ENCODE measurements at places on chromosomes 5 and 9. TPM values are rescaled to one million over a fixed set of nuclear protein-coding genes. Genes with fewer than 3 reads are reported as not detected.

DNA sequence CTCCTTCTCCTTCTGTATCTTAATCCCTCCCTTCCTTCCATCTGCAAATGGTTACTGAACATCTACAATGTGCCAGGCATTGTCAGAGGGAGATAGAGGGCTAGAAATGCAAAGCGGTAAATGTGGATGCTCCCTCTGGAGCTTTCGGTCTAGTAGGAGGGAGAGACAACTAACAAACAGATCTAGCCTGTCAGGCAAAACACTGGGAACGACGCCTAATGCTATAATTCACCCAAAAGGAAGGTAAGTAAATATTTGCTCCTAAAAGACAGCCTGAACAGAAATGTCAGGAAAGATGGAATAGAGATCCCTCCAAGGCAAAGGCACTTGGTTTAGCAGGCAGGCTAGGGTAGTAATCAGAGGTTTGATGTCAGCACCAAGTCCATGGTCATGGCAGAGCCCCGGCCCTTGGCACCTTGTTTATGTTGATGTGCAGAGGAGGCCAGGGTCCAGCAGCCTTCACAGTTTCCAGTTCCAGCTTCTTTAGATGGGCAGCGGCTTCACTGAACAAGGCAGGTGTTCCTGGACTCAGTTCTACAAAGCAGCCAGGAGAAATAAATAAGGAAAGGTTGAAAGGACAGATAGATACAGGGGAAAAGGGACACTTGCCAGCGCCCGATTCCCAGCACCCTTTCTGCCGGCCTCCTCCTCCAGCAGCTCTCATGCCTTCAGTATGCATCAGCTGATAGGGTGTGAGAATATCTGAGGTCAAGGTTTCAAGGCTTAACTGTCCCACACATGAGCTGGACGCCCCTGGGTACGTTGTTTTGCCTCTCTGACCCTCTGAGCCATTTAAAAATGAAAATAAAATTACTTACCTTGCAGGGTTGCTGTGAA, 46.5 kb upstream of the FRRS1L start:
- DNase-seq: no peak

DNA sequence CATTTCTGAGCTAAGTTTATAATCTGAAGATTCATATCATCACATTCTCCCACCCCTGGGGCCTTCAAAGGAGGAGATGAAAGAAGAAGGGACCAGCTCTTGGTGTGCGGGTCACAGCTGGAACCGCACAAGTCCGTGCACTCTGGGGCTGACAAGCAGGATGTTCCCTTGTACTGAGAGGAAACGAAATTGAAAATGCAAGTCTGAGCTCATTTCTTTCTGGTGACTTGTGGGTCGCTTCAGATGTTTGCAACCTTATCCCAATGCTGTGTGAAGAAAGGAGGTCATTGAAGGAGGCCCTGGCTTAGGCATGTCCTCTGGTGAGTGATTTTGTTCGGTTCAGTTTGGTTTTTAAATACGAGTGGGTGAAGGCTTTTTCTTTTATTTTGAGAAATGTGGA, 59.6 kb downstream of the C9orf152 start:
- DNase-seq: no peak

DNA sequence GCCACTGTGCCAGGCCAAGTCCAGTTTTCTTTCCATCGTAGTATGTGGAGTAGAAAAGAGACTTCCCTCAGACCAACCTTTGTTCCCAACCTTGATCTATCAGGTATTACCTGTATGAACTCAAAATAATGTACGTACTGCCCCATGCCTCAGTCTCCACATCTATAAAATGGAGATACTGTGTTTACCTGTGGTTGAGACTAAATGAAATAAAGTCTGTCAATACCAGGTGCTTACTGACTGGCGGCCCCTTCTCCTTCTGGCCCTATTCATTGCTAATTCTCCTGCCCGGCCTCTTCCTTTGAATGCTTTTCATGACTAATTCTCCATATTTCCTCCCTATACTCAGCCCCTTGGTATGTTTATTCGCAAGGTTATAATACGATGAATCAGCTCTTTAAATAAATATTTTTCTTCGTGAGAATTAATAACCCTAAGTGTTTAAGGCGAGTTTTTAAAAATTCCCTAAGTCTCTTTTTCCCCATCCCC, 89.6 kb upstream of the BASP1 start:
- DNase-seq: peak; percentile 82

Gene HRCT1
- 0.41 TPM for polyA plus RNA-seq

DNA sequence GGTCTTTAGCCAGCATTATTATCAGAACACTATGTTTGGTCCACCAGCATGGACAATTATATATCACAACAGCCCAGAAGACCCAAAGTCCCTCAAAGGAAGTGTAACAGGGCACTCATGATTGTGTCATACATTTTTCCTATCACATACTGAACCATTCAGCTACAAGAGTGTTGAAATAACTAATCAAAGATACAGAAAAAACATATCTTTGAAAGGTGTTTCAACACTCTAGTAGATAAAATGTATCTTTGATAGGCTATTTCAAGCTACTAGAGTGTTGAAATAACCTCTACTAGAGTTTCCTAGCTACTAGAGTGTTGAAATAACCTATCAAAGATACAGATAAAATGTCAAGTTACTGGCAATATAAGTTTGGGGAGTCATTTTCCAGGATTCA, 545.0 kb downstream of the PRR16 start:
- DNase-seq: no peak

GRCh38 chr9:131677049-131677443, 62.8 kb downstream of the RAPGEF1 start:
- DNase-seq: no peak

Gene FOXD4L4
- polyA plus RNA-seq: not detected

Gene DENND1A
- polyA plus RNA-seq: 14.9 TPM

Gene SCGB3A2
- polyA plus RNA-seq: not detected

Gene GDF9
- polyA plus RNA-seq: 0.49 TPM

Gene ELOVL7
- polyA plus RNA-seq: 8.3 TPM

GRCh38 chr5:147968855-147969254, 62.5 kb upstream of the C5orf46 start:
- no peak for DNase-seq

DNA sequence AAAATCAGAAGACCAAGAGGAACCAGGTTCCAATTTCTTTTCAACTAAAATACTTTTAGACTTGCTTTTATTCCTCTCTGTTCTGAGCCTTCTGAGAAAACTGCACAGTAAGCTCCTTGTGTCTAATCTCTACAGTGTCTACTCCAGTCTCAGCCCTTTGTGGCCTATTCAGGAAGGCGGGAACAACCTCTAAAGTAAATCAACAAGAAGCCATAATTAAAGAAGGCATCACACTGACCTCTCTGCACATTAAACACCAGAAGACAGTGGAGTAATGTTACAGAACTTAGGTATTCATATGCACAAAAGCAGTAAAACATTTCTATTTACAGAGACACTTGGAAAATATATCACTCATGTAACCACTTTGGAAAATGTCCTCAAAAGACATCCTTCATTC, 14.9 kb downstream of the XPA start:
- DNase-seq: no peak

Gene FGF18
- polyA plus RNA-seq: 0.18 TPM

Gene PRPF4
- polyA plus RNA-seq: 58.1 TPM

DNA sequence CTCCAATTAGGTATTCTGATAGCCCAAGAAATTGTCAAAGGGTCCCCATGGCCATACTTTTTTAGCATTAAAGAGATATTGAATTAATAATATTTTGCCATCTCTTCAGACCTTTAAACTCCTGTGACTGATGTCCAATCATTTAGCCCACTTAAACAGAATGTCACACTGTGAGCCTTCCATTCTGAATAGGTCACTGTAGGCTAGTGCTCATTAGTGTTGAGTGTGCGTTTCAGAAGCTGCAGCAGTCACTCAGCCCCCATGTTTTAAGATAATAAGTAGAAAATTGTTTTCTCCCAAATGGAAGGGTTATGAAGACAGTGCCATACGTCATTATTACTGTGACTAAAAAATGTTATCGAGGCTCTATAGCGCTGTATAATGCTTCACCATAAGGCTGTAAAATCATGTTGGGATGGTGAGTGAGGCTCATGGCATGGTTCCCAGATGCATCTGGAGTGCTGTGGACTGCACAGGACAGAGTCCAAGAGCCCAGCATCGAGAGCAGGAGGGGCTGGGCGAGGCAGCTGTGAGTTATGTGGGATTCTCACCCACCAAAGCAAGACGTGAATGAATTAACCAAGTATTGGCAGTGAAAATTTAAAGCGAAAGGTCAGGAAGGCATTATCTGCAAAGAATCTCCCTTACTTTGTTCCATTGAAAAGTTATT, 2112.9 kb upstream of the WWC1 start:
- no peak for DNase-seq

DNA sequence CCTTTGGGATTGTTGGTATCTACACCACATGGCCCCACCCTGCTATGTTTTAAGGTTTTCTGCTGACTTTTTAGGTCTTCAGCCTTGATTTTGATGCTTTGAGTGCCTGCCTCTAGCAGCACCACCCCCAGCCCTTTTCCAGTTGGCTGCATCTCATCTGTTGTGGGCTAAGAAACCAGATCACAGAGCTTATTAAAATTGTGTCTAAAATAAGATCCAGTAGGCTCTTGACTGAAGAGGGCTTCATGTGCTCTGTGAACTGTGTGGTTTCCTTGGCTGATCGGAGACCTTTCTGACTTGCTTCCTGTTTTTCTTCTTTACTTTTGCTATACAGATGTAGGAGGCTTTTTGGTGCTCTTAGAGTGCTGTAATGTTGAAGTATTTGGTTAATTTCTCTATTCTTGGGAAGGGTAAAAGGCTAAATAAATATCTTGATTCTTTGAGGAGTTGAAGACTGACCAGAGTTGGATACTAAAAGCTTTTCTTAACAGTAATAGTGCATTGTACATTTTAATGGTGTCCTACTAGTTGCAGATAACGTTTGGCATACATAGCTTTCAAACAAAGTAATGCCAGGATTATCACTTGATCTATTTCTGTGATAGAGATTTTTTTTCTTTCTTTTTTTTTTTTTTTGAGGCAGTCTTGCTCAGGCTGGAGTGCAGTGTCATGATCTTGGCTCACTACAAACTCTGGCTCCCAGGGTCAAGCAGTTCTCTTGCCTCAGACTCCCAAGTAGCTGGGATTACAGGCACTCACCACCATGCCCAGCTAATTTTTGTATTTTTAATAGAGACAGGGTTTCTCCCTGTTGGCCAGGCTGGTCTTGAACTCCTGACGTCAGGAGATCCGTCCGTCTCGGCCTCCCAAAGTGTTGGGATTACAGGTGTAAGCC, 4.5 kb downstream of the UBE2D2 start:
- DNase-seq: no peak

- peak; percentile 58 for DNase-seq
Measured at GRCh38 chr9:116232424-116233159, 79.0 kb downstream of the PAPPA start.

GRCh38 chr9:38141746-38142591, 72.9 kb upstream of the SHB start:
- DNase-seq: no peak

Gene GRM6
- polyA plus RNA-seq: not detected

DNA sequence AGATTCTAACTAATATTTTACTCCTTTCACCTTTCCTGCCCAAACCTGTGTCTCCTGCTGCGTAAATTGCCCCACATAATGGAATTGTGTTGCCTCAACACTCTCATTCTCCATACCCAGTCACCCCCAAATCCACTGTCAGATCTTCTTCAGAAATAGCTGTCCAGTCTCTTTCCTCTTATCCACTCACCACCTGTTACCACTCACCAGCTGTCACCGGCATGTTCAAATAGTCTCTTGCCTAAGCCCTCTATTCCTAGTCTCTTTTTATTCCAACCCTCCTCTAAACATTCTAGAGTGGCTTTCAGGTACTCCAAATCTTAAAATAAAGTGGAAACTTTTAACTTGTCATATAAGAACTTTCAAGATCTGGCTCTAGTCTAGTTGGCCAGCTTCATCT, 262.0 kb upstream of the FBXL7 start:
- no peak for DNase-seq

Gene C9orf153
- 0.06 TPM for polyA plus RNA-seq

Gene C5
- polyA plus RNA-seq: 17.1 TPM
